ENCODE measurements at places on chromosomes 5 and 9.

DNA sequence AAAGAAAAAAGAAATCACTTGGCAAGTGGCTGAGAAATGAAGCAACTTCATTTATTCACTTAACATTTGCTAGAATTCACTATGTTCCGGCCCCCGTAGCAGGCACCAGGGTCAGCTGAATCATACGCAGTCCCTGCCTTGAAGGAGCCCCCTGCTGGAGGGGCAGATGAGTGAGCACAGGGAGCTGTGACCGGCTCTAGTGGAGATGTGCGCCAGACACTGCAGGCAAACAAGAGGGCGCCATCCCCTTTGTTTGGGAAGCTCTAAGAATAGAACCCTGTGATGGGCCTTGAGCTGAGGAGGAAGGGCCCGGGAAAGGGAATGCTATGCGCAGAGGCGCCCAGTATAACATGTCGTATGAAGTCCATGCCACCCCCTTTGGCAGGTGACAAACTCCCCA lies 20.2 kb upstream of the RPL26L1 start:
- peak; percentile 29 for DNase-seq

DNA sequence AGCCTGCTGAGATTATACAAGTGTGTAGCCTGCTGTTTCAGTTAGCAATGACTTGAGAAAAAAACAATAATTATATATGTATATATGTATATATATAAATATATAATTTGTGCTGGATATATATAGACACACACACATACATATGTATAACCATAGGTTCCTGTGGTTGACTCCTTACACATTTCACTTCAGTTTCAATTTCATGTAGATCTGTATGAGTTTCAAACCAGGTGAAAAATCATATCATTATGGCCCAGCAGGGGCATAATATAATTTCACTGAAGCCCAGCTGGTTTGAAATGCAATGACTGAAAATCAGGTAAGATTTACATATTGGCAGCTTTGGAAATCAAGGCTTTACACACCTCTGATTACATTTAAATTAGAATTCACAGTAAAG lies 690.4 kb upstream of the CDH18 start:
- no peak for DNase-seq

- DNase-seq = no peak
These were observed 284.4 kb downstream of the ENC1 start for GRCh38 chr5:74356009-74356695.

DNA sequence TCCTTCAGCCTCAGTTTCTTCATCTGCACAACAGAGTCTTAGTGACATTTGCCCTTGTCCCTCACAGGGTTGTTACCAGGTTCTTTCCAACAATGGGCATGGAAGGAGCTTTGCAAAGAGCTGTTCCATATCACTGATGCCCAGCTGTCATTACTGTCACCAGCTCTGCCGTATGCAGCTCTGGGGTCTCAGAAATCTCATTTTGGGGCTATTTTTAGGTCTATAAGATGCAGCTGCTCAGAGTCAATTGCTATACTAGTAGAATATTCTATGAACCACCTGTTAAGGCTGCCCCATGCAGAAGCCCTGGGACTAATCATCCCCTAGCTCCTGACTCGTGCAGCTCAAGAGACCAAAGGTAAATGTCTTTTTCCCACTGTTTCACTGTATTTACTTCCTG lies 105.1 kb upstream of the TNPO1 start:
- DNase-seq = no peak

- DNase-seq = no peak
These were observed 142.9 kb downstream of the PLK2 start for GRCh38 chr5:58317009-58317408.

DNA sequence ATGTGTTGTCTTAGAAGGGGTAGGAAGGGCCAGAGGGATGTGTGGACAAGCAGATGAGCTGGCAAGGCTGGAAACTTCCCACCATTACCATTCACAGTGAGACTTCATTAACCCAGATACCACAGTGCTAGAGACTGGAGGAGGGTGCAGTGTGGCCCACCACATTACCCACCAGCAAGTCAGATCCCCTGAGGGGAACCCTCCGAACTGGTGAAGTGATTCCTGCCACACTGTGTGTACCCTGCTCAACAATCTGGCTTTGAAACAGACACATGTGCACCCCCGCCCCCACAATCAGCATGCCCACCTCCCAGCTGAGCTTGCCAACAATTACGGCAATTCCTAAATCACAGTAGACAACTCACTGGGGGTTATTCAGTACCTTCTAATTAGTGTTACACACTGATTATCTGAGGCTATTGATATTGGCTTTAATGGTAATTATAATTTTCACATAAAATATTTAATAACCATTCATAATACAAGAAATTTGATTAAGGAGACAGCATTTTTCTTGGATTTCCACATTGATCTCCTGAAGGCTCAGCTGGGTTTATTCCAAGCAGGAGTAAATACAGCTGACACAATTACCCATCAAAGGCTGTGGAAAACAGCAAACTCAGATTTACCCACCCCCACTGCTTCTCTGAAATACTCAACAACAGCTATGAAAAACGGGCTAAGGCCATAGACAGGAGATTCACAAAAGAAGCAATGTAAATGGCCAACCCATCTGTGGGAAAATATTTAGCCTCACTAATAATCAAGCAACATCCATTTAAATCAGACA lies 169.3 kb upstream of the FSTL4 start:
- DNase-seq = no peak

DNA sequence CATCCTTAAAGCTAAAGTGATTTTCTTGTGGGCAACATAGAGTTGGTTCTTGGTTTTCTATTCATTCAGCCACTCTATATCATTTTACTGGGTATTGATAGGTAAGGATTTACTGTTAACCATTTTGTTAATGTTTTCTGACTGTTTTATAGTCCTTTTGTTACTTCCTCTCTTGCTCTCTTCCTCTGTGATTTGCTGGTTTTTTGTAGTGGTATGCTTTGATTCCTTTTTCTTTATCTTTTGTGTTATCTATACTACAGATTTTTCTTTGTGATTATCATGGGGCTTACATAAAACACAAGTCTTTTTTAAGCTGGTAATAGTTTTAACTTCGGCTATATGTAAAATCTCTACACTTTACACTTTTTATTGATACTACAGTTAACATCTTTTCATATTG lies 43.3 kb downstream of the CREBRF start:
- no peak for DNase-seq
